Osteoblast (primary cell): ENCODE measurements at places on chromosomes 13 and 19. TPM values are rescaled to one million over a fixed set of nuclear protein-coding genes. Genes with fewer than 3 reads are reported as not detected.
A peak's percentile ranks its signal among the peaks of the same experiment; 100 is the strongest.

DNA sequence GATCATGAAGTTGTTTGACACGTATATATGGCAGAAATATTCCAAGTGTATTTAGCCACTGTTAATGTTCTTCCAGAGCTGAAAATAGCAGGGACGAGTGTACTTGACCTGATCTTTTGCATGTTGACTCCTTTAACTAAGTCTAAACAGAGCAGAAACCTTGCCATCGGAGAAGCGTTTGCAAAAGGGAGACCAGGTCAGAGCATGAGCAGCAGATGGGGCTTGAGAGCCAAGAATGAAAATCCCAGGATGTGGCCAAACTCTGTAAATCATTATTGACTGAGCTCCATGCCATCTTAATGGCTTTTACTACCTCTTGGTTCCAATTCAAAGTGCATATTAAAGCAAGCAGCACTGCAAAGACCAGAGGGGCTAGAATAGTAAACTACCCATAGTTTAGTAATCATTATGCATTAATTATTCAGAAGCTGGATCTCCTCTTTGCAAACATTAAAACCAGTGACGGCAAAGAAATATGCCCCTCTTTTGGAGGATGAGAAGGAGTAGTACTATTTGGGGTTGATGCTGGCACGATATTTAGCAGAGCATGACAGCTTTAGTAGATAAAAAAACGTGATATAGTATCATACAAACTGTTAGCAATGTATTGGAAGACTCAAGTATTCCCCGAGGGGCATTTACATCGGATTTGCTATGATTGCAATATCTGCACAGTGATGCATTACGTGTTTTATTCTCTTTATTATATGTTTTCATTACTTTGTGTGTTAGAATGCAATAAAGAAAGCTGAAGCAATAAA, 55.7 kb downstream of the FAM216B start:
- DNase-seq, result peak; percentile 45
- H3K4me1 ChIP-seq, result peaks cover 24% of the 10 kb centered on the region
- H3K27ac ChIP-seq, result peak overlapping the region; percentile 70
- H3K4me3 ChIP-seq, result no peak overlapping the region

GRCh38 chr13:102530751-102531150, 66.0 kb upstream of the TPP2 start:
- H3K27ac ChIP-seq, result no peak overlapping the region
- no peak for DNase-seq
- H3K36me3 ChIP-seq, result no peaks in the 10 kb centered on the region

DNA sequence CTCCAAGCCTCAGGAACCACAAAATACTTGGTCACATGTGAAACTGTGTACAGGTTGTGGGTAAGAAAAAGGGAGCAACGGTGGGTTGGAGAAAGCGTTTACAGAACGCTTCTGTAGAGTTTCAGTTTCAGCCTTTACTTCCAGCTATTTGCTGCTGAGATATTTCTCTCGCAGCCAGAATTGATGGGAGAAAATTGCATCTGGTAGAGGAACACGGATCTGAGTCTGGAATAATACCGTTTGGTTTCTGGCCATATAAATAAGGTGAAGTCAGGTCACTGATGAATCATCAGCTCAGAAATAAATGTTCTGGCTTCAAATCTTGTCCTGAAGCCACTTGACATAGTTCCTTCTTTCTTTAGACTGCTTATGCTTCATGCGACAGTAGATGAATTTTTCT, 20.3 kb upstream of the RFC3 start:
- peak overlapping the region; percentile 74 for H3K4me3 ChIP-seq
- no peaks in the 10 kb centered on the region for H3K36me3 ChIP-seq
- peaks cover 2% of the 10 kb centered on the region for H3K4me1 ChIP-seq
- no peak overlapping the region for H3K27ac ChIP-seq

- peaks cover 16% of the 10 kb centered on the region for H3K36me3 ChIP-seq
- peak; percentile 95 for DNase-seq
- H3K27me3 ChIP-seq, result no peaks in the 10 kb centered on the region
- peaks cover 21% of the 10 kb centered on the region for H3K4me1 ChIP-seq
- H3K27ac ChIP-seq, result peak overlapping the region; percentile 99
Observed at GRCh38 chr19:1156305-1156801, 17.7 kb downstream of the SBNO2 start.

DNA sequence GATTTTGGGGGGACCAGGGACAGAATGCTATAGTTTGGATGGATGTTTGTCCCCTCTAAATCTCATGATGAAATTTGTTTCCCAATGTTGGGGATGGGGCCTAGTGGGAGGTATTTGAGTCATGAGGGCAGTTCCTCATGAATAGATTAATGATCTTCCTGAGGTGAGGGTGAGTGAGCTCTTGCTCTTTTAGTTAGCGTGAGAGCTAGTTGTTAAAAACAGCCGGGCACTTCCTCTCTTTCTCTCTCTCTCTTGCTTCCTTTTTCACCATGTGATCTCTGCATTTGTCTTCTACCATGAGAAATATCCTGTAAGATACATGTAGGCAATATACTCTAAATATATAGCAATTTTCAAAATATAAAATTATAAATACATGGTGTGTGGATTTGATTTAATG, 290.8 kb upstream of the PCDH9 start:
- H3K27ac ChIP-seq, result no peak overlapping the region
- H3K36me3 ChIP-seq, result no peaks in the 10 kb centered on the region
- H3K4me1 ChIP-seq, result no peaks in the 10 kb centered on the region
- no peak for DNase-seq
- H3K4me3 ChIP-seq, result no peak overlapping the region

DNA sequence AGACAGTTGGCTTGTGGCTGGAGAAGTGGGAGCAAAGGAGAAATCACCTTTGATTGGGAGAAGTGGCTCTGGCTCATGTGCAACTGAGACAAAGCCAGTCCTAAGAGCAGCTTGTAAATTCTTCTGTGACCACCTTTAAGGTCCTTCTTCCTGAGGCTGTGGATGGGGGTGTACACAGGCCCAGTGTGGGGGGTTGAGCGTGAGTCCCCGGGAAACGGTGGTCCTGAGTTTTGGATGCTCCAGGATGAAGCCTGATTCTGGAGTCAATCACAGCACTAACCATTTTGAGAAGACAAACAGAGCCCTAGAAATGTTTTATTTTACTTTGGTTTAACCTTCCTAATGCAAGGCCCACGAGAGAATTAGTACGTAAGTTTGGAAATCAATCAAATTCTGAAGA, 3.9 kb upstream of the CEBPA start:
- H3K27ac ChIP-seq, result no peak overlapping the region
- H3K4me3 ChIP-seq, result no peak overlapping the region
- H3K36me3 ChIP-seq, result no peaks in the 10 kb centered on the region
- peak; percentile 50 for DNase-seq
- no peaks in the 10 kb centered on the region for H3K4me1 ChIP-seq
- H3K27me3 ChIP-seq, result peaks cover 26% of the 10 kb centered on the region

DNA sequence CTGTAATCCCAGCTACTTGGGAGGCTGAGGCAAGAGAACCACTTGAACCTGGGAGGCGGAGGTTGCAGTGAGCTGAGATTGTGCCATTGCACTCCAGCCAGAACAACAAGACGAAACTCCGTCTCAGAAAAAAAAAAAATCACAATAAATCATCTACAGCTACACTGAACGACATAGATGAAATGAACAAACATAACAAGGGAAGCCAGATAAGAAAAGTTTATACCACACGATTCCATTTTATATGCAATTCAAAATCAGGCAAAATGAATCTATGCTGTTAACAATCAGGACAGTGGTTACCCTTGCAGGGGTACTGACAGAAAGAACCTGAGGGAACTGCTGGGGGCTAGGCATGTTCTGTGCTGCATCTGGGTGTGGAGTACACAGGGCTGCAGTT, 5.7 kb downstream of the XRCC1 start:
- H3K27ac ChIP-seq, result no peak overlapping the region
- peaks cover 3% of the 10 kb centered on the region for H3K36me3 ChIP-seq
- H3K4me1 ChIP-seq, result peaks cover 15% of the 10 kb centered on the region
- no peak overlapping the region for H3K4me3 ChIP-seq

GRCh38 chr19:35993923-35994598, 927 bp upstream of the SDHAF1 start:
- peaks cover 18% of the 10 kb centered on the region for H3K4me1 ChIP-seq
- H3K4me3 ChIP-seq, result peak overlapping the region; percentile 93
- DNase-seq, result peak; percentile 90
- H3K36me3 ChIP-seq, result no peaks in the 10 kb centered on the region

Gene KRI1
- total RNA-seq, result 5.4 and 5.9 TPM in 2 replicates

Gene ZNF547
- total RNA-seq, result 3.5 and 5.1 TPM in 2 replicates

Gene ZNF578
- 2.4 and 2.5 TPM in 2 replicates for total RNA-seq

DNA sequence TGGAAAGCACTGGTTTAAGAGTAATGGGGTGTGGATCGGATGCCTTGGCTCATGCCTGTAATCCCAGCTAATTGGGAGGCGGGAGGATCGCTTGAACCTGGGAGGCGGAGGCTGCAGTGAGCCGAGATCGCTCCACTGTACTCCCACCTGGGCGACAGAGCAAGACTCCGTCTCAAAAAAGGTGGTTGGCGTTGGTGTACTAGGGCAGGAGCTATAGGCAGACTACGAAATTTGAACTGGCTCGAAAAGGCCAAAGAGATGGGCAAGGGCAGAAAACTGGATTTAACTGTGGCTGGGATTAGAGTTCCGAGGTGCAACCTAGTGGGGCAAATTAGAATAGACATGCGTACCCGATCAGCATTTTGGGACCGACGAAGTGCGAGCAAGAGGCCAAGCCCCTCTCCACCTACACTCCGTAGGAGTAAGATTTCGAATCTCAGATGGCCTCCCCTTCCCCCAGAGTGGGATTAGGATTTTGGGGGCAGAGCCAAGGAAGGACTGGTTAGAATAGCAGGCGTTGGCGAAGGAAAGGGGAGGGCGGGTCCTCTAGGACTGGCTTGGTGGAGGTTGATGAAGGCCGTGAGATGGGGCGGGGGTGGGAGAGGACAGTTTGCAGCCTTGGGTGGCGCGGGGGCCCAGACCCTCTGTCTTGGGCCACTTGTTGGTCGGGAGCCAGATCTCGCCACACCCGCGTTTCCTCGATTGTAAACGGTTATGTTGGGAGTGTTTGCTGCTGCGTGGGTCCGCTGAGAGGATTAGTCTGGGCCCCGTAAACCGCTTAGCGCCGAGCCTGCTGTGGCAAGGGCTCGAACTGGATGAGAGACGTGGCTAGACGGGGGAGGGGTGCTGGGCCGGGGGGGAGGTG, 2.0 kb upstream of the INAFM1 start:
- H3K27me3 ChIP-seq, result no peaks in the 10 kb centered on the region
- peak overlapping the region; percentile 87 for H3K4me3 ChIP-seq
- peaks cover 18% of the 10 kb centered on the region for H3K36me3 ChIP-seq
- peaks cover 39% of the 10 kb centered on the region for H3K4me1 ChIP-seq
- DNase-seq, result peak; percentile 99
- peak overlapping the region; percentile 98 for H3K27ac ChIP-seq

- no peak overlapping the region for H3K27ac ChIP-seq
- no peak overlapping the region for H3K4me3 ChIP-seq
- DNase-seq, result no peak
- no peaks in the 10 kb centered on the region for H3K27me3 ChIP-seq
- H3K4me1 ChIP-seq, result no peaks in the 10 kb centered on the region
Observed at GRCh38 chr19:33564836-33565338, 43.3 kb upstream of the PEPD start.

DNA sequence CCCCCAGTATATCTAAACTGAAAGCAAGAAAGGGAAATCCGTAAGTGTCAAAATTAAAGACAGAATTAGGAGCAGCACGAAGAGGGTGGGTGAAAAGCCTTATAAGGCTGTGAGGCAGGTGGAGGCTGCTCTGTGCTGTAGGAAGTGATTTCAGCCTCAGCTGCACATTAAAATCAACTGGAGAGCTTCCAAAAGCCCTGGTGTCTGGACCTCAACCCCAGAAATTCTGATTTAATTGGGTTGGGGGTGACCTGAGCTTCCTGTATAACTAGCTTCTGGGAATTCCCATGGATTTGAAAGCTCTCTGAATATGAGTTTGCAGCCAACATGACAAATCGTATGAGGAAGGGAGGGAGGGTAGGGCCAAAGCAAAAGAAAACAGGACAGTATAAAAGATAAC, 242.4 kb upstream of the TMTC4 start:
- no peak overlapping the region for H3K4me3 ChIP-seq
- no peaks in the 10 kb centered on the region for H3K36me3 ChIP-seq
- no peak for DNase-seq
- H3K27me3 ChIP-seq, result peaks cover 4% of the 10 kb centered on the region

Gene APLP1
- total RNA-seq, result 2.1 and 3.6 TPM in 2 replicates

- peak; percentile 69 for DNase-seq
- no peaks in the 10 kb centered on the region for H3K27me3 ChIP-seq
- H3K4me3 ChIP-seq, result no peak overlapping the region
- H3K4me1 ChIP-seq, result peaks cover 10% of the 10 kb centered on the region
- peaks cover 23% of the 10 kb centered on the region for H3K36me3 ChIP-seq
Observed at GRCh38 chr19:49830766-49831165, 12.7 kb downstream of the MED25 start.

DNA sequence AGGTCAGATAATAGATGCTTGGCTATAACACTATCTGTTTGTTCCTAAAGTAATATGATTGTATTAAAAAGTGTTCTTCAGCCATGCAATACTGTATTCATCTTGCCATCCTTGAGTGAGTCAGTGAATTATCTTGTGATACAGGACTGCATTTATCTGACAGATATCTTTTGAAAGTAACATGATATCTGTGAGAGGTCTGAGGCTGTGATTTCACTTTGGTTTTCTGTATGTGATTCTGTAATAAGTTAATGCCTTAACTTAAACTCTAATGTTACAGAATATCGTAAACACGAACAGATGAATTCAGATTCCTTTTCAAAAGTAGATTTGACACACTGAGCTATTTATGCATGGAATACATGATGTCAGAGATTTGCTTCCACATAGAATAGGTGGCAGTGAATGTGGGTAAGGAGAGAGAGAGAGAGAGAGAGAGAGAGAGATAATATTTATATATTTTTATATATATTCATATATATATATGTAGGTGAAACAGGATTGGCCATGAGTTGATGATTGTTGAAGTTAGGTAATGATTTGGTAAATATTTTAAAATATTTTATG, 97.9 kb upstream of the RNF113B start:
- peaks cover 24% of the 10 kb centered on the region for H3K4me1 ChIP-seq
- H3K36me3 ChIP-seq, result no peaks in the 10 kb centered on the region
- DNase-seq, result no peak
- peak overlapping the region; percentile 52 for H3K27ac ChIP-seq
- H3K4me3 ChIP-seq, result no peak overlapping the region

DNA sequence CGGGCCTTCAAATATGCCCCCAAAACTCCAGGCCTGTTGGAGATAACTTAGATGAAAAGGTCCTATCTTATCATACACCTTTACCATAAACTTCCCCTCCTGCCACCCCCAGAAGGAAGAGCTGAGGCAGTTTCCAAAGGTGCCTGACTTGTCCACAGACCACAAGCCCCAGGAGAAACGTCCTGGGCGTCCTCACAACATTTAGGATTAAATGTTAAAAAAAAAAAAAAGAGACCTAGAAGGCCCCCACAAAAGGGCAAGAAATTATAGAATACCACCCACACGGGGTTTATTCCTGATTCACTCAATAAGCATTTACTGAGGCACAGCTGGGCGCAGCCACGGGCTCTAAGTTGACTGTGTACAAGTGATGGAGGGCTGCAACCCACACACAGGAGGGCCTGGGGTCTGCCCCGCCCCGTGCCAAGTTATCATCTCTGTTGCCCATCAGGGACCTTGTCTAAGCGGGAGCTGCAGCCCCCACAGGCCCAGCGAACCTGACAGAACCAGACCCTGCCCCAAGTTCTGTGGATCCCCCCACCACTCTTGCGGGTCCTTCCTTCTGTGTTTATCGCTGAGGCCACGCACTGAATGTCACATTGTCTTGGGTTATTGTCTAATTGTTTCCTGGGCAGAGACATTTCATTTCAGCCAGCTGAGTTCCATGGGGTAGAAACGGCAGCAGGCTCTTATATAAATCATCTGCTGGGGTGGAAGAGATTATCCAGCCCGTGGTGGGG, 83.0 kb upstream of the TM9SF2 start:
- H3K27ac ChIP-seq, result no peak overlapping the region
- DNase-seq, result peak; percentile 62
- no peak overlapping the region for H3K4me3 ChIP-seq
- peaks cover 29% of the 10 kb centered on the region for H3K27me3 ChIP-seq
- H3K36me3 ChIP-seq, result no peaks in the 10 kb centered on the region
